Testis (tissue), 5 donors: ENCODE measurements at places on chromosomes 3 and 15.

DNA sequence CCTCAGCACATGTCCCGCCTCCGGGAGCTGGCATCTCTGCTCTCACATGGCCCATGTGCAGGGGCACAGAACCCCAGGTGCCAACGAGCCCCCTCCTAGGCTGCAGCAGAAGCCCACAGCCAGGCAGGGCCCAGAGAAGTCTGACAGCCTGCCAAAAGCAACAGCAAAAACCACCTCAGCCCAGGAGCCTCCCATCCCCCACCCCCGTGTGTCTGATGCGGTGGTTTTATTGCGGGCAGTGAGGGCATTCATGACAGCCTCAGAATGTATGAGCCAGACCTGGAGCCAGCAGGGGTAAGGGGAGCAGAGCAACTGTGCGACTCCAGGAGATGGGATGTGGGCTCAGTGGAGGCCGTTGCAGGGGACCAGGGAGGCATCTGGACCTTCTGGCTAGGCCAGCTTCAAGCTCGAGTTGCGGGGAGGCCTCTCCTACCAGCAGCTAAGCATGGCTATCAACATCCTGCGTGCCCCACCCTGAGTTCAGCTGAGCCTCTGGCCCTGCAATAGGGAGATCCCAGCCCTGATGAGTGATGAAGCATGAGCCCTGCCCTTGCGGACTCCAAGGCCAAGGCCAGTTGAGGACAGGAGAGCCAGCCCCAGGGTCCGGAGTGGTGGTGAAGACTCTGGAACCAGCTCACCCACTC, 52.5 kb downstream of the CYP11A1 start:
- no peak for DNase-seq

- no peak for DNase-seq
Observed at GRCh38 chr3:87575550-87575949, 299.2 kb upstream of the POU1F1 start.

DNA sequence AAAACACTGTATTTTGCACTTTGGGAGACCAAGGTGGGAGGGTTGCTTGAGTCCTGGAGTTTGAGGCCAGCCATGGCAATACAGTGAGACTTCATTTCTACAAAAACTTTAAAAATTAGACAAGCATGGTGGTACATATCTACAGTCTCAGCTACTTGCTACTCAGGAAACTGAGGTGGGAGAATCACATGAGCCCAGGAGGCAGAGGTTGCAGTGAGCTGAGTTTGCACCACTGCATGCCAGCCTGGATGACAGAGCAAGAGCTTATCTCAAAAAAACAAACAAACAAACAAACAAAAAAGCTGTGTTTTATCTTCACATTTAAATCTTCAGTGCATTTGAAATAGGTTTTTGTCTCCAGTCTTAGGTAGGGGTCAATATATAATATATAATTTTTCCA, 4.8 kb upstream of the SLC9C1 start:
- DNase-seq = no peak

DNA sequence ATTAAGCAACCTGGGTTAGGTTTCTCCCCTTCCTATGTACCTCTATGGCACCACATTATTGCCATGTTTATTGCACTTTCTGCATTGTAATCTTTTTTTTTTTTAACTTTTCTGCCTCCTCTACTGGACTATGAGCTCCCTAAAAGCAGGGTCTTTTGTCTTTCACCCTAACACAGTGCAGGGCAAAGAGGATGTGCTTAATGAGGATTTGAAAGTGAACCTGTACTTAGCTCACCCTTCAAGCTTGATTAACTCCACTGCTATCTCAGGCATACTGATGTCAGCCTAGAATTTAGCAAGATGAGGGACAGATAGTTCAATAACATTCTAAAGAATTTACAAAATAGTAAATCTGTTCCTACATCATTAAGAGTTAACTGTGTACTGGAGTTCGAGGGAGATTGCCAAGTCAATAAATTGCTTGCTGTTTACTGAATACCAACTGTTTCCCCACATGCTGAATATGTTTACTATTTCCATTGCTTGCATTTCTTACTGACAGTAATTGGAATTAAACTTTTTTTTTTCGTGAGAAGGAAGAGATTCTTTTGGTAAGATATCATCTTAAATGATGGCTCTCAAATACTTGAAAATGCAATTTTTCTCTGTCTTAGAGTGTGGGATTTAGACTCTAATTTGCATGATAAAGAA, 15.7 kb upstream of the PPARG start:
- DNase-seq = no peak

GRCh38 chr3:31039145-31039544, 144.7 kb upstream of the GADL1 start:
- DNase-seq = no peak

DNA sequence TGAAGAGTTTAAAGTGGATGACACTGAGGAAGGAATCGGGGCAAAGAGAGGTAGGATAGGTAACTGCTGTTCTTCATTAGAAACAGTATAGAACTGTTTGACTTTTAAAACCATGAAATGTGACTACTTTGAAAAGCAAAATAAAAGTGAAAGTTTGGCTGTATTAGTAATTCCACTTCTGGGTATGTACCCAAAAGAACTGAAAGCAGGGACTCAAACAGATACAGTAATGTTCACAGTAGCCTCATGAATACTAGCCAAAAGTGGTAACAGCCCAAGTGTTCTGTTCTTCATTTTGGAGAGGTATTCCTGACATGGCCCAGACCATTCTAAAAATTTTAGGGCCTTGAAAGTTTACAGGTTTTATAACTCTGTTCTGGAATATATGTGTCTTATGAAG, 1055.4 kb downstream of the TBL1XR1 start:
- no peak for DNase-seq

DNA sequence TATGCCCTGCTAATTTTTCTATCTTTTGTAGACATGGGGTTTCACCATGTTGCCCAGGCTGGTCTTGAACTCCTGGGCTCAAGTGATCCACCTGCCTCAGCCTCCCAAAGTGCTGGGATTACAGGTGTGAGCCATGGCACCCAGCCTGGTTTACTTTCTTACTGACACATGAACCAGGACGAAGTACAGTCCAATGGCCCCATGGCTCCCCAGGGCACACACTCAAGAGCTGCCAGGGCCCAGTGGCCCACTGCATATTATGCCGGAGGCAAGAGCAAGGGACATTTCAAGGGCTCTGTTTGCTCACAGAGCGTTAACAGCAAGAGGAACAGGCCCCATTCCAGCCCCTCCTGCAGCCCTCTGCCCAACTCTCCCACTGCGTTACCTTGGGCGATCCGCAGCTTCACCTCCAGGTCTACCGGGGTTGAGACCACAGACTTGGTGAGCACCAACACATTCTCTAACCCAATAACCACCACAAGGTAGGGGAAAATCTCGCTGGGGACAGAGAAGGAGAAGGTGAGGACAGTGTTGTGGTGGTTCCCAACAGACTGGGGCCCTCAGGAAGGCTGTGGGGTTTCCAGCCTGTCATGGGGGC, 42.8 kb downstream of the PTPN23 start:
- no peak for DNase-seq

GRCh38 chr3:152204218-152204617, 64.5 kb upstream of the MBNL1 start:
- no peak for DNase-seq
